NCI-H226 (cell line): ENCODE measurements at places on chromosomes 6 and 20.

DNA sequence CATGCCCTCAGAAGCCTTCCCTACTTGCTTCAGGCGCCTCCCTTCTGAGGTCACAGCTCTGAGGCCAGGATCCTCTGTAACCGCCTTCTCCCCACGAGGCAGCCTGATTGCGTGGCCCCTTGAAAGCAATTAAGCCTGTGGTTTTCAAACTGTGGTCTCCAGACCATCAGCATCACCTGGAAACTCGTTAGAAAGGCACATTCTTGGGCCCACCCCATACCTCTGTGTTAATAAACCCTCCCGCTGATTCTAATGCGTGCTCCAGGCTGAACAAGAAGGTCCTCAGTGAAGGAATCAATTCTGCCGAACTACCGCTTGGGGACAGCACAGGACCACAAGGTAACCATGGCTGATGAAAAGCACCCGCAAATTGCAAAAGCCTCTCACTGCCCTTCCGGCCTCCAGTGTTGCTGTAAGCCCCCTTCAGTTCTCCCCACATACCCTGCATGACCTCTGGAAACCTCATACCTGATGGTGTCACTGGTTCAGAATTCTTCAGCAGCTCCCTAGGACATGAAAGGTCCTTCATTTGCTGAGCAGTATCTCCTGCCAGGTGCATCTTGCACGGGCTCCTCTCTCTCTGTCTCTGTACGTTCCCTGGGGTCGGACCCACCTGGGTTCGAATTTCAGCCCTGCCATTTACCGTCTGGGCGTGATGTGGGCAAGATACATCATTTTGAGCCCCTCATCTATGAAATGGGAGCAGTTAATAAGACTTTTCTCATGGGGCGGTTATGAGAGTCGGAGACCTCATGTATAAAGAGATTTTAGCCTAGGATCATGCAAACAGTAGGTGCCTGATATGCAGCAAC lies 93.3 kb upstream of the RNF24 start:
- peak; percentile 24 for DNase-seq

- no peak for DNase-seq
Observed at GRCh38 chr20:39778847-39779604, 816.9 kb downstream of the DHX35 start.

- no peak for DNase-seq
Observed at GRCh38 chr20:40325006-40325568, 363.9 kb downstream of the MAFB start.

DNA sequence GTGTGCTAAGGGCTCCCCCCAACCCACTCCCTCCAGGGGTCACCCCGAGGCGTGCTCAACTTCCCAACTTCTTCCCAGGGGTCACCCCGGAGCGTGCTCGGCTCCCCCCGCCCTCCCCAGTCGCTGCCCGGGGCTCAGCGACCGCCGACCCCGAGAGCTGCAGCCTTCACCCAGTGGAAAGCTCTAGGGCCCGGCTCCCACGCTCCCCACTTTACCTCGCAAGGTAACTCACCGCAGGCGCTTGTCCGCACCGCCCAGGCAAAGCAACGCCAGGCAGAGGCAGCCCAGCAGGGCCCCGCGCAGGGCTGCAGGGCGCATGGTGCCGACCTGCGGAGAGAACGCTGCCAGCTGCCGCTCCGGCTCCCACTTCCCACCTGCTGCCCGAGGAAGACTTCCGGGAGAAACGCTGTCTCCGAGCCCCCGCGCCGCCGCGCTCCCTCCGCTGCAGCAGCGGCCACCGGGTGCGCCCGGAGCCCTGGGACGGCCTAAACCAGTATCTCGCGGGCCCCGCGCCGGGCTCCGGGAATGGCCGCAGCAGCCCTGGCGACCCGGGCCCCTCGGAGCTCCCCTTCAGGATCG lies 396 bp downstream of the RNASET2 start:
- peak; percentile 12 for DNase-seq

- no peak for DNase-seq
Observed at GRCh38 chr6:147131532-147132128, 72.6 kb upstream of the STXBP5 start.

GRCh38 chr6:125780540-125781313 lies 10.0 kb upstream of the NCOA7 start:
- DNase-seq, result peak; percentile 64

DNA sequence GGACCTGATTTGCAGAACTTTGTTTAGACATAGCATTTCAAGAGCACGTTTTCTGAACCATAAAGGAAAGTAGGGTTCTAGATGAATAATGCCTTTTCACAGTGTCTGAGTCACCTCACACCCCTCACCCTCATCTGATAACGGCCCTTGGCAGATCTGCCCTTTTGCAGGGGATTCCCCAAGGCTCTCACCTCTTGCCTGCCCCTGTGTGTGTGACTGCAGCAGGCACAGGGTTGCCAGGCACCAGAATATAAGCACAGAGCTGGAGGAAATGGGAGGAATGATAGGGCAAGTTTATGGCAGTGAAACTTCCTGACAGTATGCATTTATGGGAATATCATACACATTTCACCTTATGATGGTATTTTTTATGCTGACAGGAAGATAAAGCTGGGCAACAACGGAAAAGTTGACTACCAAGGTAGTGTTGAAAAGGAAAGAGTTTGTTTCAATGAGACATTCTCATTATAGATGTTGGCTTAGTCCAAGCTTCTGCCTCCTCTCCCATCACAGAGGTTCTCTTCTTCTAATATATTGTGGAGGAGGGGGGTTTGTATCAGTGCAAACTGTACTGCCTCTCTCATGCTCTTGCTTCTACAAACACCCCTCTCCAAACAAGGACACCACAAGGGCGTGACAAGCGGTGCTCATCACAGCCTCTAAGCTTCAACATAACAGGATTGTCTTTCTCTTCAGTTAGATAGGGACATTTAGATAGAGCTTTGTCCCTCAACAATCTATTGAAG lies 101.5 kb upstream of the BACH2 start:
- DNase-seq, result peak; percentile 96

- no peak for DNase-seq
Observed at GRCh38 chr20:9141070-9141469, 72.2 kb downstream of the PLCB4 start.

GRCh38 chr6:110951986-110952794 lies 6.3 kb upstream of the GTF3C6 start:
- DNase-seq, result no peak

DNA sequence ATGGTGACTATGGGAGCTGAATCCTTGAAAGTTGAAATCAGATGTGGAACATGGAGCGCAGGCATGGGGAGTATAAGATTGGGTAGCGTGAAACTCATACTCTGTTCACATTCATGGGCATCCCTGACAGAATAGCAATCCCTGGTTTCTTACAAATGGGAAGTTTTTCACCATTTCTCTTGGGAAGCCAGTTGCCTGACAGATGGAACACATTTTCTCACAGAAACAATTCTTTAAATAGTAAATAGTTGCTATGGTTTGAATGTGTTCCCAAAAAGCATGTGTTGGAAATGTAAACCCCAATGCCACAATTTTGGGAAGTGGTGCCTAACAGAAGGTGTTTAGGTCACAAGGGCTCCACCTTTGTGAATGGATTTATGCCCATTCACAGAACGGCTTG lies 262.8 kb upstream of the HS3ST5 start:
- no peak for DNase-seq

GRCh38 chr6:150788089-150788488 lies 77.4 kb upstream of the MTHFD1L start:
- no peak for DNase-seq

DNA sequence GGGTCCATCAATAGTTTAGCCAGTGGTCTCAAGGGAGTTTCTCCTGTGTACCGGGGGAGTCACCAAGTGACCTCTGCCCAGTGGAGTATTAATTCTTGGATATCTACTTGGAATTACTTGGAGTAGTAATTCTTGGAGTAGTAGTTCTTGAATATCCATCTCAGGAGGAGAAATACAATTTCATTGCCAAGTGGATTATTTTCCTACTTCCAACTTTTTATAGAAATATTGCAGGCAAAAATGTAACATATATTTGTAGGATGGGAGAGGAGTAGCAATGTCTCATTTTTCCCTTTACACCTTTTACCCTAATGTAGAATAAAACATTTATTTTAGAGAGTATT lies 91.6 kb upstream of the FAM184A start:
- no peak for DNase-seq

DNA sequence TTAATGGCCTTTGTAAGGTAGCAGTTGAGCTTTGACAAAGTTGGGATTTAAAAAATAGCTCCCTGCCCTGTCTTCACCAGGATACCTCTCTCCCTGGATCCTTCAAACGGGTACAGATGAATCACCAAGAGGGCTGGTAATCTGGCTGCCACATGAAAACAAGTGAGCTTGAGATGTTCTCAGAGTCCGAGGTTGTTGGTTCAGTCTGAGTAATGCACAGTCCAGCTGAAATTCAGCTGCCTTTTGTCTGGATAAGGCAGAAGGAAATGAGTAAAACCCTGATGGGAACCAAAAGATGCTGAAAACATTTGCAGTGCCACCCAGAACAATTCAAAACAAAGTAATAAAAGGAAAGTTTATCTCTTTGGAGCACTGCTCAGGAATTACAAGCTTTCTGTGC lies 86.8 kb downstream of the GJA1 start:
- peak; percentile 88 for DNase-seq

DNA sequence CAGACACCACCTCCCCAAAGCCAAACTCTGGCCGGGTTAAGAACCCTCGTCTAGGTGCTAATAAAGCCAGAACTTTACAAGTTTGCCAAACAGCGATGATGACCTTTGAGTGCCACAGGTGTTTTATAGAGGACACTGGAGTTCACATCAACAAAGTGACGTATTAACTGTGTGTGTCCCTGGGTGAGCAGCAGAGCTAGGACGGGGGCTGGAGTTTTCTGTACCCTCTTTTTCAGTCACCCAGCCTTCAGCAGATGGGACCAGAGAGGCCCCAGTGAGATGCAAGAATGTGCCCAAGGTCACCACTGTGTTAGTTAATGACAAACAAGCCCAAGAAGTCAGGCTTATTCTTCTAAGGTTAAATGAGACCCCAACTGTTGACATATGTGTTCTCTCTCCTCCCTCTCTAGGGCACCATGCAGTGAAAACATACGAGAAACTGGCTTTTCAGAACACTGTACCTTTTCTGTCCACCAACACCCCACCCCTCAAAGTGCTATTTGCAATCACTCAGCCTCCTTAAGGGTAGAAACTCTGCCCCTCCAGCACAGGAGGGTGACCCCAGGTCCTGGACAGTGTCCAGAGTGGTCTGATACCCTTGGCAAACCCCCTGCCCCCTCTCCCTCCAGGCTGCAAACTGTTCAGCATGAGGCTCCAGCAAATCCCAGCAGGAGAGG lies 5.2 kb downstream of the SDC4 start:
- DNase-seq, result no peak

DNA sequence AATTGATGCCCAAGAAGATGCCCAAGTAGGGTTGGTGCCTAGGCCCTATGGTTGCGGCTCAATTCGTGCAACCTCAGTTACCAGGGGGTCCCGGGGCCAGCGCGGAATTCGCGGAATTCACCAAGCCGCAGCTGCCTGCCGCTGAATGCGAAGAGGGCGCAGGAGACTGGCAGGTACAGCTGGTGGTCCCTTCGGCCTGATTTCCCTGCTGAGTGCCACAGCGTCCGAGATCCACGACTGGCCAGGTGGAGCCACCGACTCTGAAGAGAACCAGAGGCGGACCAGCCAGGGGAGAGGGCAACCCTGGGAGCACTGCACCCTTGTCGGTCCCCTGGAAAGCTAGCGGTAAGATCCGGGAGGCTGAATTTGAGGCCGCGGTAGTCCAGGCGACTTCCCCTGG lies 6.8 kb upstream of the TFAP2D start:
- DNase-seq, result no peak

DNA sequence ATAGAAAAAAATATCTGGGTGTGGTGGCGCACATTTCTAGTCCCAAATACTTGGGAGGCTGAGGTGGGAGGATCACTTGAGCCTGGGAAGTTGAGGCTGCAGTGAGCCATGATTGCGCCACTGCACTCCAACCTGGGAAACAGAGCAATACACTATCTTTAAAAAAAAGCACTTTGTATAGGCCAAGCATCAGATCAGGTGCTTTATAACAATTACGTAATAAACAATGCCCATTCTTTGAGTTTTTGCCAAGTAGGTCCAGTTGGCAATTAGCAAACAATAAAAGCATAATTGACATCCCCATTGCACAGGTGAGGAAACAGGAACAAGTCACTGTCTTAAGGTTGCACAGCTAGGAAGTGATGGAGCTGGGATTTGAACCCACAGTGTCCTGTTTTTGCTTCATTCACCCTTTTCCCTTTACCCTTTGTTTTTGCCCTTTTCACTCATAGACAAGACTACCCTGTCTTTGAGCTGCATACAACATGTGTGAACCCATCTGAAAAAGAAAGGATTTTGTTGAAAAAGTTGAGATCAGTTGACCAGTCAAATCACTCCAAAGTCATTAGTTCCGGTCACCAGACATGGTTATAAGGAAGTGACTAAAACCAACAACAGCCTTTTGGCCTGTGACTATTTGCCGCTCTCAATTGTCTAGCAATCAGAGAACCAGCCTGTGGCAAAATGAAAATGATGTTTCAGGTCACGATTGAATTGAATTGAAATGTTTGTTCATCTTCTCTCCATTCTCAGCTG lies 303.6 kb downstream of the TFAP2C start:
- DNase-seq, result no peak

DNA sequence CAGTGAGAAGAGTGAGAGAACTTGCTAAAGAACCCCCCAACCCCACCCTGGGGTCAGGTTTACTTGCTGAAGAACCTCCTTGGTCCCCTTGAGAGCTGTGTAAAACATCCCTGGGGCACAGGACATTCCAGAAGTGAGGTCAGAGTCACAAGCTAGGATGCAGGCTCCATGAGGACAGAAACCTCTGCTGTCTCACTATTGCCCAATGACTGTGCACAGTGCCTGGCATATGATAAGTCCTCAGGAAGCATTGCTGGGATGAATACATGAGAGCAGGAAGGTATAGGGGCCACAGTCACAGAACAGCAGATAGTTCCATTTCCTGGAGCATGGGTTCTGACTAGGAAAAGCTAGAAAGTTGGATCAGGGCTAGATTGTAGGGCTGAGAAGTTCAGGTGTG lies 18.4 kb downstream of the NT5E start:
- DNase-seq, result no peak

- DNase-seq, result no peak
Observed at GRCh38 chr6:47202644-47203205, 107.0 kb downstream of the TNFRSF21 start.

GRCh38 chr6:110250058-110250457 lies 69.8 kb downstream of the CDC40 start:
- DNase-seq, result no peak

GRCh38 chr20:18611492-18611891 lies 23.6 kb downstream of the DTD1 start:
- DNase-seq, result no peak

DNA sequence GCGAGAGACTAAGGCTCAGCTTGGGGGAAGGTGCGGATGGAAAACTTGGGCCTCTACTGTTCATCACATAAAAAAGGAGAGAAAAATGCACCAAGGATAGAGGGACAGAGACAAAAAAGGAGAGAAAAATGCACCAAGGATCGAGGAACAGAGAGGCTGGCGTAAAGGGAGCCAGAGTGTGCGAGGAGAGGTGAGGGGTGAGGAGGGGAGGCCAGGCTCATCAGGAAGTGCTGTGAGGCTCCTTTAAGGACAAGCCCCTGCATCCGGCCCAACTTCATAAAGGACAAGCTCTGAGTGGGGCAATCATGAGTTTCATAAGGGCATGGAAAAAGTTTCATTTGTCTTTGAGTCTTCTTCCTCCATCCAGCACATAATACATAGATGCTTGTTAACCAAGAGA lies 117.2 kb upstream of the NXT1 start:
- no peak for DNase-seq

GRCh38 chr6:5082487-5083306 lies 2.4 kb upstream of the PPP1R3G start:
- DNase-seq, result peak; percentile 77
